Dermis microvascular lymphatic vessel endothelial cell (primary cell): ENCODE measurements at places on chromosomes 12 and 14. TPM values are rescaled to one million over a fixed set of nuclear protein-coding genes. Genes with fewer than 3 reads are reported as not detected.

Gene HOXC13
- total RNA-seq, result not detected in 2 replicates

Gene GNS
- total RNA-seq, result 287 and 409 TPM in 2 replicates

Gene ANKRD33
- 0.13 and 0.26 TPM in 2 replicates for total RNA-seq

Gene KRR1
- total RNA-seq, result 19.1 and 19.3 TPM in 2 replicates

Gene CPM
- total RNA-seq, result 0.64 and 1.0 TPM in 2 replicates

Gene GRIN2B
- under 0.01 TPM in 1 of 2 replicates, not detected in the other for total RNA-seq

Gene RITA1
- total RNA-seq, result 14.2 and 21.4 TPM in 2 replicates

Gene TAS2R30
- 1.3 and 2.0 TPM in 2 replicates for total RNA-seq

Gene ADAMTS20
- total RNA-seq, result not detected in 2 replicates

Gene HELB
- 0.77 and 1.0 TPM in 2 replicates for total RNA-seq

Gene COX8C
- not detected in 2 replicates for total RNA-seq

Gene TECPR2
- total RNA-seq, result 6.2 and 13.7 TPM in 2 replicates

Gene C12orf56
- not detected in 2 replicates for total RNA-seq

Gene PRH2
- total RNA-seq, result not detected in 2 replicates

Gene MSI1
- total RNA-seq, result not detected in 2 replicates

Gene BBOF1
- 0.76 and 0.77 TPM in 2 replicates for total RNA-seq

Gene CD4
- not detected in 2 replicates for total RNA-seq

Gene TAS2R42
- not detected in 2 replicates for total RNA-seq

Gene OR10AD1
- not detected in 2 replicates for total RNA-seq

Gene KCNJ8
- under 0.01 TPM in 1 of 2 replicates, not detected in the other for total RNA-seq

Gene GPRC5D
- not detected in 2 replicates for total RNA-seq

Gene ASPG
- not detected in 2 replicates for total RNA-seq

Gene P2RX2
- total RNA-seq, result not detected in 2 replicates

Gene CIROP
- not detected in 2 replicates for total RNA-seq

Gene CISTR
- total RNA-seq, result not detected in 2 replicates

Gene INSM2
- total RNA-seq, result not detected in 2 replicates

Gene NDRG2
- 2.1 and 7.0 TPM in 2 replicates for total RNA-seq

Gene ZNF705A
- total RNA-seq, result under 0.01 TPM in 1 of 2 replicates, not detected in the other

Gene BDKRB2
- under 0.01 and 0.26 TPM in 2 replicates for total RNA-seq

Gene TAS2R9
- total RNA-seq, result not detected in 2 replicates

Gene STYK1
- 3.2 and 6.7 TPM in 2 replicates for total RNA-seq

Gene NPAS3
- 0.13 TPM in 2 replicates for total RNA-seq

Gene TMEM229B
- 0.64 and 1.1 TPM in 2 replicates for total RNA-seq

Gene EIF4B
- 834 and 1,072 TPM in 2 replicates for total RNA-seq

Gene A2M
- total RNA-seq, result 13.5 and 24.3 TPM in 2 replicates

Gene SRRM4
- total RNA-seq, result not detected in 2 replicates

Gene CRACR2A
- 15.4 and 15.9 TPM in 2 replicates for total RNA-seq

Gene KLHL33
- total RNA-seq, result under 0.01 and 0.13 TPM in 2 replicates
